Caudate nucleus (tissue), 63 donors: ENCODE measurements at places on chromosomes 2 and 18.

DNA sequence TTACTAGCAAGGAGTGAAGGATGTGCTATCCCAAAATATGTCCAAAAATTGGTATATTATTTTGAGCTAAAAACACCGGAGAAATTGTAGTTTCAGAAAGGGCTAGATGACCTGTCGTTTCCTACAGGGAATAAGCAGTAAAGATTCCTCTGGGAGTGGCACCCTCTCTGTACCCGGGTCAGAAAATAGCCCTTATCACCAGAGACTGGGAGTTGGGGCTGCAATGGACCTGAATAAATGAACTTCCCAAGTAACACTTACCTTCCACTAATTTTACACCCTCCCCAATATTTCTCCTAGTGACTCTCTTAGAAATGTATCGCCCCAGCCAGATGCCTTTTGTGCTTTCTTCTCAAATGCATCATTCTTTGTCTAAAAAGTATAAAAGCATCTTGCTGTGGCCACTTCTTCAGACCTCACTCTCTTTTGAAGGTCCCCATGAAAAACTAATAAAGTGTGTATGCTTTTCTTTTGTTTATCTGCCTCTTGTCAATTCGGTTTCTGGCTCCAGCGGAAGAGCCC, 734 bp upstream of the RMC1 start:
- DNase-seq, result no peak

DNA sequence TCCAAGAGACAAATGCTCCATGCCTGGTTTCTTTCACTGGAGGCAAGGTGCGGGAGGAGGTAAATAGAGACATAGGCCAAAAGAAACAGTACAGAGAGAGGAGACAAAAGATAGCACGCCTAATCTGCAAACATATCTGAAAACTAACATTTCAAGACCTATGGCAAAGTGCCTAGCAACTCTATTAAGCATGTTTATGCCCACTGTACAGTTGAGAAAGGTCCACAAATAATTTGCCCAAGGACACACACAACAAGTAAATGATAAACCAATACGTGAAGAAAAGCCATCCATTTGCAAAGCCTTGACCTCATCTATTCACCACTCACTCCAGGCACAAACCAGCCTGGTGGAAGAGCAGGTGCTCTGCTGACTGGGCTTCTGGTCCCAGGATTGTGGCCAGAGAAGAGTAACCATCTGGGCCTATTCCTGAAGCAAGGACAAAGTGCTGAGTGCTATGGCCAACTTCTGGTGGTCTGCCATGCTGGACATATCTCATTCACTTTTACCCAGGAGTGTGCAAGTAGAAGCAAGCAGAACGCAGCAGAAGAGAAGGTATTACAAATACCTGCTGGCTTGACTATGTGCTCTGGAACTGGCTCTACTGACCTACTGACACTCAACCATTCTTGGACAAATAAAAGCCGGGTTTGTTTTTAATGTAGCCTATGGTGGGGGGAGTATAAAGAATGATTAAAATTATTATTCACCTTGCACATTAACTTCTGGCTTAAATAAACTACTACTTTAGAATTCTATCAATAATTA, 25.3 kb downstream of the TMEM131 start:
- DNase-seq, result no peak

- DNase-seq, result no peak
Observed at GRCh38 chr2:239809391-239809790, 215.8 kb downstream of the NDUFA10 start.

DNA sequence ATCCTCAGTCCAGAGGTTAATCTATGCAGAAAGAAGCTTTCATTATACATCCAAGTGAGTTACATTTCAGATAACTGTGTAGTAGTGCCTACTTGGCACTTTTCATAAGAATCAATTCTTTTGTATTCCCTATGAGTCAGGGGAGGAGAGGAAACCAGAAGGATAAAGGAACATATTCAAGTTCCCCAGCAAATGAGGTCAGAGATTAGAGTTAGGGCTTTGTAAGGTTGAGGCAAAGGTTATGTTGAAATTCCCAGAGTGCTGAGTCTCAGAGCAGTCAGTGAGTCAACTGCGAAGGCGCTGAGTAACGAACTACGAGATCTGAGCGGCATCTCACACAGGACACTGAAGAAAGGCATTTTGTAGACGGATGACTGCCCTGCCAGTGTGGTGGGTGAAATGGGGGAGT, 25.1 kb upstream of the ME2 start:
- no peak for DNase-seq

DNA sequence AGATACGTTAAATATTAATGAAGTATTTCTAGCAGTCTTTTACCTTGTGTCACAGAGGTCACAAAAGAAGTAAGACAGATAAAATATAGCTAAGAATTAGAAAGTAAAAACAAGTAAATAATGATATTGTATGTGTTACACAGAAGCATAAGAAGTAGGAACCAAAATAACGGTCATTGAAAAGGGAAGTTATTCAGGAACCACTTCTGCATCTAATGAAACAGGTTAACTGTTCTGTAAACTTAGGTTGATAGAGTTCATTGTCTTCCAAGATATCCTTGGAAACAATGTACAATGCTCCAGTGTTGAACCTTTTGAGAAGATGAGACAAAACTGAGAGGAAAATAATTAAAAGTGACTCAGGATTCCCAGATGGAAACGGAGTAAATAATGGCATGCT, 57.1 kb upstream of the CD302 start:
- DNase-seq, result no peak

DNA sequence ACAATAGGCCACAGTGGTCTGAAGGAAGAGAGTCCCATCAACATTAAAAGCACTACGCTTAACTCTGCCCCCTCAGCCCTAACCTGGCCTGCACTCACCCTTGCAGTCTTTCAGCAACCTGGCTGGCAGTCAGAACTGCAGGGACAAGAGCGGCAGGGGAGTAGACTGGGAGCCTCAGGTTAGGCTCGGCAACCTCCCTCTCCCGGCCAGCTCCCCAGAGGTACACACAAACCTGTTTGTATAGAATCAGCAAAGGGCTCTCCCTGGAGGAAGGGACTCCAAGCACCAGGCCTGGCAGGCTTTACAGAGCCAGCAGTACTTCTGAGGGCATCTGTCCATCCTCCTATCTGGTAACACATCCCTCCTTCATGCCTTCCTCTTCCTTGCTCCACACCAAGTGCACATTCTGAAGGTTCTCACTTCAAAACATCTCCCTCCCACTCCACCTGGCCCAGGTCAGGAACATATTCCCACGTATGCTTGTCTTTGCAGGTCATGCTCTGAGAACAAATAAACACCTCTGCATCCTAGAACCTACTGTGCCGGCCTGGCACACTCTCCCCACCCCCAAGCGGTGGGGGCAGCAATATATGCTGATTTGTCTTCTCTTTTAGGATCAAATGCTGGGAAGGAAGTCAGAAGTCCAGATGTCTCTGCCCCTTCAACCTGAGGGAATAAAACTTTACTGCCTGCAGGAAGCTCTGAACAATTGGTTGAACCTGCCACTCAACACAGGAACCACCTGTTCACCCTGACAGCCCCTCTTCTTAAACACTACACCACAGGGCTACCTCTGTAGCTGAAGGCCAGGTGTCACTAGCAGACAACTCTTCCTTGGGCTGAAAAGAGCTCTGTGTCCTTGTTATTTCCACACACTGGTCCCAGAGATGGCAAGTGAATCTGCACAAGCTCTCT, 12.6 kb upstream of the SFXN5 start:
- no peak for DNase-seq

DNA sequence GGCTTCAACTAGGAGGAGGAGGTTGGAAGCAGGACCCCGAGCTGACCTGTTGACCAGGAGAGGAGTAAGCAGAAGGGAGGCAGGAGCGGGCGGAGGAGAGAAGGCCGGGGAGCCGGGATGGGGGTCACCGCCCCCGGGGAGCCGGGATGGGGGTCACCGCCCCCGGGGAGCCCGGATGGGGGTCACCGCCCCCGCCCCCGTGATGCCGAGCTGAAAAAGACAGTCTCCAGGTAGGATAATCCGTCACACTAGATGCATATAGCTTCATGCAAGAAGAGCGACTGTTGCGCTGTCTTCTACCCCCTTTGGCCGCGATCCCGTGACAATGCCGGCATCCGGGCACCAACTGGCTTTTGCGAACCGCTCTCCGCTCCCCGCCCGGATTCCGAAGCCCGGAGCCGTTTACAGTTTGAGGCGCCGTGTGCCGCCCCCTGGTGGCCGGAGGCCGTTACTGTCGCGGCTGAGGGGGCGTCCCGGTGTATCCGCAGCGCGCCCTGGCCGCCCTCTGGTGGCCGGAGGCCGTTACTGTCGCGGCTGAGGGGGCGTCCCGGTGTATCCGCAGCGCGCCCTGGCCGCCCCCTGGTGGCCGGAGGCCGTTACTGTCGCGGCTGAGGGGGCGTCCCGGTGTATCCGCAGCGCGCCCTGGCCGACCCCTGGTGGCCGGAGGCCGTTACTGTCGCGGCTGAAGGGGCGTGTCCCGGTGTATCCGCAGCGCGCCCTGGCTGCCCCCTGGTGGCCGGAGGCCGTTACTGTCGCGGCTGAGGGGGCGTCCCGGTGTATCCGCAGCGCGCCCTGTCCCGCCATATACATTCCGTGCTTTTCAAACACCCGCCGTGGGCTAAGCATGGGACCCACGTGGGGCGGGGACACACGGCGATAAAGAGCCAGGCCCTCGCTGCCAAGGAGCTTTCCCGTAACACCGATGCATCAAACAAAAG, 89.6 kb downstream of the ACTR3 start:
- DNase-seq, result no peak

GRCh38 chr2:191209340-191209739, 35.9 kb upstream of the MYO1B start:
- DNase-seq, result no peak

DNA sequence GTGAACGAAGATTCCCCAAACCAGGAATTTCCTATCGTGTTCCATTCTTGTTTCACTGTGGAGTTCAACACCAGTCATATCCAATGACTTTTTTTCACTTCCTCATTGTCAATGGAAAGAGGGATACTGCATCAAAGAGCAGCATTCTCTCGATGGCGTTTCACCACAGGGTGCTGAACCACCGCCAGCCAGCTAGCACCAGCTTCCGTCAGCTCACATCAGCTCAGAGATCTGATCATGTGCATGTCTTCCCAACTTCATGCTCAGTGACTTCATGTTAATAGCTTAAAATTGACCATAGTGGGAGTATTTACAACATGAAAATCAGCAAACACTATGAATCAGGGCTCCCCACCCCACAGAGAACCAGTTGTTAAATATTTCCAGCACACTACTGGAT, 359.9 kb downstream of the TNS1 start:
- no peak for DNase-seq

- DNase-seq, result no peak
Observed at GRCh38 chr2:171217330-171217729, 56.6 kb upstream of the TLK1 start.

DNA sequence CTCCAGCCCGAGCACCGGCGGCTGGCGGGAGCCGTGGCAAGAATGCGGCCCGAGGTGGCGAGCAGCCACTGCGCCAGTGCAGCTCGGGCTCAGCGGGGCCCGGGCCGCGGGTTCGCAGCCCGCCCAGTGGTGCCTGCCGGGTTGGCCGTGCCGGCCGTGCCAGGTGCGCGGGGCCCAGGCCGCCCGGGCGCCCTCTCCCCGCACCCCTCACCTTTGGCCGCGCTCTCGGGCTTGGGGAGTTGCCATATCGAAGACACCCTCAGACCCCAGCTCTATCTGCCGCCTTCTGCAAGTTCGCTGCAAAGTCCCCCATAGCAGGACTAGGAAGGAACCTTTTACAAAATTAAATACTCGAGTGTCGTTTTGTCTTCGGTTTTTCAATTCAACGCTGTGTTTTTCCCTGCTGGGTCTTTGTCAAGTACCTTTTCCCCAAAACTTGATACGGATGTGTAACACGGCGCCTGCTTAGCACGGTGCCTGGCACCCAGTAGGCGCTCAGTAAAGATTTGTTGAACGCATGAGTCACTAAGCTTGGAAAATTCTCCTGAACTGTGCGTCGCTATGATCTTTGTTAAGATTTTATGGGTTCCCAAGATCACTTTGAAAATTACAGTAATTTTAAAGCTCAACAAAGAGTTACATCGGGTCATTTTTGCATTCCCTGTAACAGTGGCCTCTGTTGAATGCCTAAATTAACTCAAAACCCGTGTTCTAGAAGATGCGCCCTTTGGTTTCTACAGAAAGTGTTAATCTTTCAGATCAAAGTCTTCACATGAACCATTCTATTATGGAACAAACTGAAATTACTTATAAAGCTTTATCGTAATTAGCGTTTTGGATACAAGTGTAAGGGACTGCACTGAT, 750 bp downstream of the STRADB start:
- DNase-seq, result no peak

GRCh38 chr2:17981936-17982335, 103.5 kb downstream of the KCNS3 start:
- no peak for DNase-seq

DNA sequence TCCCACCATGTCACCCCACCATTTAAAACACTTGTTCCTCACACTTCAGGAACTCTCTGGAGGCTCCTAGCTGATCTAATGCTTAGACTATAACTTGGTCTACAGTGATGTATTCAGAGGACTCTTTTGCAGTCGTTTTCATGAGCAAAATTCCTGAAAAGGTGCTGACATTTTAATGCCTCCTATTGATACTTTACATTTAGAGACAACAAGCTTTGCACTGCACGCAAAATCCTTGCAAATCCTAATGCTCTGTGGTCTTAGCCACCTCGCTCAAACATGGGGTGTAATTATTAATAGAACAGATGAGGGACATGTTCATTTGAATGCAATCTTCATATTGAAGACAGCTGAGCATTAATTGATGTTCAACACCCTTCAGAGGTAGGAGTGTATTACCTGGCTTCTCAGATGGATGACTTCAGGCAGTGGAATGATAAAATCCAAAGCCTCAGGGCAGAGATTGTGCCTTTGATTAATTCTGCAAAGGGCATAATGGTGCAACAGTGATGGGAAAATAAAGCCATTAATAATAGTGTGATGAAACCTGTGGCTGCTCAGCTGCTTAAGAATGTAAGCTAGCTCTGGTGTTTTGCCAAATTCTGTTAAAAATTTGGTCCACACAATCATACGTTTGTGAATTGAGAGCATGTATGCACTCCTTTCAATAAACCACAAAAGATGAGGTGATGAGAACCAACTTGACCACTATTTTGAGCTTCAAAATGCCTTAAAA, 5.4 kb downstream of the CTAGE1 start:
- DNase-seq, result no peak

DNA sequence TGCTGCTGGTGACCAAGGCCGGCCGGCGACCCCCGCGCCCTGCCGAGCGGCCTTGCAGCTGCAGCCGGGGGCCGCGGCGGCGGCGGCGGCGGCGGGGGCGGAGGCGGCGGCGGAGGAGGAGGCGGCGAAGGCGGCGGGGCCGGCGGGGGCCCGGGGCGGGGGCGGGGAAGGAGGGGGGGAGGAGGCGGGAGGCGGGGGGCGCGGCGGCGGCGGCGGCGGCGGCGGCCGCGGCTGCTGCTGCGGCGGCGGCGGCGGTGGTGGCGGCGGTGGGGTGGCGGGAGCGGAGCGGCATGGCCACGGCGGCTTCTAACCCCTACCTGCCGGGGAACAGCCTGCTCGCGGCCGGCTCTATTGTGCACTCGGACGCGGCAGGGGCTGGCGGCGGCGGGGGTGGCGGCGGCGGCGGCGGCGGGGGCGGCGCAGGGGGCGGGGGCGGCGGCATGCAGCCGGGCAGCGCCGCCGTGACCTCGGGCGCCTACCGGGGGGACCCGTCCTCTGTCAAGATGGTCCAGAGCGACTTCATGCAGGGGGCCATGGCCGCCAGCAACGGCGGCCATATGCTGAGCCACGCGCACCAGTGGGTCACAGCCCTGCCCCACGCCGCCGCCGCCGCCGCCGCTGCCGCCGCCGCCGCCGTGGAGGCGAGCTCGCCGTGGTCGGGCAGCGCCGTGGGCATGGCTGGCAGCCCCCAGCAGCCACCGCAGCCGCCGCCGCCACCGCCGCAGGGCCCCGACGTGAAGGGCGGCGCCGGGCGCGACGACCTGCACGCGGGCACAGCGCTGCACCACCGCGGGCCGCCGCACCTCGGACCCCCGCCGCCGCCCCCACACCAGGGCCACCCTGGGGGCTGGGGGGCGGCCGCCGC, 1.5 kb downstream of the POU3F3 start:
- no peak for DNase-seq
